HCEC 1CT (cell line): ENCODE measurements at places on chromosomes 7 and 10.

DNA sequence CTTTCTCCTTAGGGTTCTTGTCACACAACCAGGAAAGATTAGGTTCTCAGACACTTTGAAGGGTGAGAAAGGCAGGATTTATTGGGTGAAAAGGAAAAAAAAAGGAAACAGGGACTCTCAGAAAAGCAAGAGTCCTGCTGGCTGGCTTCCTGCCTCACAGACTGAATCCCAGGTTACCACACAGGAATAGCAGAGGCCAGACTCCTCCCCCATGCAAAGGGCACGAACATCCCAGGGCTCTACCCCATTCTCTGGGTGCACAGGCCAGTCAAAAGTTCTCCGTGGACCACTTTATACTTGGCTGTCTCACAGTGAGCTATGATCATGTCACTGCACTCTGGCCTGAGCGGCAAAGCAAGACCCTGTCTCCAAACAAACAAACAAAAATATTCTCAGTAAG, 42.6 kb downstream of the HOXA1 start:
- DNase-seq, result no peak

- peak; percentile 55 for DNase-seq
These were observed 87.0 kb downstream of the CDK6 start for GRCh38 chr7:92749327-92749755.

DNA sequence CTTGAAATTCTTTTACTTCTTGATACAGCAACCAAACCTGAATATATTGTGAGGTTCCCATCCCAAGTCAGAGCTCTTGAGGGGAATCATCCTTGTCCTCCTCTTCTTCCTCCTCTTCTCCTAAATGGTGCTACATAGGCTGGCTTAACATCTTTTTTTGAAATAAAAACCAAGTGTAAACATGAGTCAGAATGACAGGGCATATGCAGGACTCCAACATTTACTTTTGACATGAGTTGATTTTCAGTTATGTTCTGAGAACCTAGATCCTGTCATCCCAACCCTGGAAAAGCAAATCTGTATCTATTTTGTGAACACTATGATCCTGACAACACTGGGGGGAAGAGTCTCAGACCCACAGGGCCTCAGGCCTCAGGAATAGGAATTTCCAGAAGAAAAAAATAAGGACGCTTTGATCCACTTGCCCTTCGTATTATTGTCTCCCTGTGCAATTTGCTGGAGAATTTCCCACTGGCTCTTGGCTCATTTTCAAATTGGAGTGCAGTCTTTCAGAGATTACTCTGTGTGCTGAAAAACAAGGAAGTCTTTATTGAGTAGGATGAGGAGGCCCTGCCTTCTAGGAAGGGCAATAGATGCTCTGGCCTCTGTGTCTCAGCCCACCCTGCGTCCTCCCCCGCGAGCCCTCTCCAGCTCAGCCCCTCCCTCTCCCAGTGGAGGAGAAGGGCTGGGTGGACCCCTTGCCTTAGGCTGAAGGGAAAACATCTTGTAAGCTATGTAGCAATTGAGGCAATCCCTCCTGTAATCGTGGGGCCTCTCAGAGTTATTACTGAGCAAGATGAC, 121.6 kb downstream of the CREB5 start:
- no peak for DNase-seq

DNA sequence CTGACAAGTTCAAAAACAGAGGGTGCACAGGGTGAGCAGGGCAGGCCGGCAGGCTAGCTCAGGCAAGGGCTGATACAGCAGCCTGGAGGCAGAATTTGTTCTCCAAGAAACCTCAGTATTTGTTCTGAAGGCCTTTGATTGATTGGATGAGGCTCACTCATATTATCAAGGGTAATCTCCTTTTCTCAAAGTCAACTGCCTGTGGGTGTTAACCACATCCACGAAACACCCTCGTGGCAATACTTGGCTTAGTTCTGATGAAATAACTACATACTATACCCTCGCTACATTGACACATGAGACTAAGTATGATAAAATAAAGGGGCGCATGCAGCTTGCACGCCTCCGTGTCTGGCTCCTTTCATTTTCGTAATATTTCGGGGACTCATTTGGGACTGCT, 4.4 kb upstream of the PPP2R2D start:
- no peak for DNase-seq

DNA sequence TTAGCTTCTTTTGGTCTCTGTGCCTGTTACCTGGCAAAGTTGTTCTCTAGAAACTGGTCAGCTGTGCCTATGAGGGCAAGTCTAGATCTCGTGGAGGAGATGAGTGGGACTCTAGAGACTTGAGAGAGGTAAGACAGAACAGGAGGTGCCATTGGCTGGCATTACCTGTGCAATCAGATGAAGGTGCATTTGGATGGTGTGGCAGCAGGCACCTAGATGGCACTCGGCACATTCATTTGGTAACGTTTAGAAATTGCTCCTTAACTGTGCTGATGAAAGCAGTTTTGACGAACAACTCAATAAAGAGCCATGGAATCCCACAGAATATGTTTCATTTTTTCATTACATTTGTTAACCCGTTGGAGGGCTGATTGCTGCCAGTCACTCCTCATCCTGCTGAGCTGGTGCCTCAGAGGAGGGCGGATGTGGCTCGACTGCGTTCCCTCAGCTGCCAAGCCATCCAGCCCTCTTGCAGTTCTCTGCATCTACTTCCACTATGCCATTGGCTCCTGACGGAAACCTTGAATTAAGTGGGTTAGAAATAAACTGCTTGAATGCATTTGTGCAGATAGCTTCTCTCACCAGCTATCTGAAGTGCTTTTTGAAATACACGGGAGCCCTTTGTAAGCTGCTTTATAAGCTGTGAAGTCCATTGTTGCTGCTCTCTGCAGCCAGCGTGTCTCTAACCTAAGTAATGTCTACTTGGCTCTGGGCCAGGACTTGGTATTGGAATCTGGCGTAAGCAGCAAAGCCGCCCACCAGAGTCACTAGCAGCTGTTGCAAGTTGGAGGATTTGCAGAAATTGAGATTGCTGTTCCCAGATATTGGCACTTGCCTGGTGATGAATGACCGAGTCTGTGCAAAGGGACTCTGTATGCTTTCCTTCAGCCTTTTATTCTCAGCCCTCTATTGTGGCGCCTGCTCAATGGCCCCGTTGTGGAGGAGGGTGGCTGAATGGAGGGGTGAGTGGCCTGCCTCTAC, 87.4 kb downstream of the LRRC4 start:
- no peak for DNase-seq

DNA sequence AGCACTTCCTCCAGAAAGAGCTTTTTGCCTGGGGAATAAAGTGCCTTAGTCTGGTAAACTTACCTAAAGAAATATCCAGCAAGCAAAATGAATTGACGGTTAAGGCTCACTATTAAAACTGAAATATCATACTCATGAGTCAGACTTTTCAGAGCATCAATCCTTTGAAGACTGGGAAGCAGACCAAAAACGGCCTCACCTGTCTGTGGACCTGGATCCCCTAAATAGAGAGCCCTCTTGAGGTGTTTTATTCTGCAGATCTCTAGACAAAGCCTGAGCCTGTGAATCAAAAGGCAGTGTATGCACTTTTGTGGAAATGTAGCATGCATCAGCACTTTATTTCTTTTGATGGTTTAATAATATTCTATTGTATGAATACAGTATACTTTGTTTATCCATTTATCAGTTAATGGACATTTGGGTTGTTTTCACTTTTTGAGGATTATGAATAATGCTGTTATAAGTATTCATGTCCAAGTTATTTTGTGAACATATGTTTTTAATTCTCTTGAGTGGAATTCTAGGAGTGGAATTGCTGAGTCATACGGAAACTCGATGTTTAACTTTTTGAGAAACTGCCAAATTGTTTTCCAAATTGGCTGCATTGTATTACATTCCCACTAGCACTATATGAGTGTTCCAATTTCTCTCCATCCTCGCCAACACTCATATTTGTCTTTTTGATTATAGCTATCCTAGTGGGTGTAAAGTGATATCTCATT, 449.0 kb upstream of the IGFBP3 start:
- DNase-seq, result peak; percentile 95

DNA sequence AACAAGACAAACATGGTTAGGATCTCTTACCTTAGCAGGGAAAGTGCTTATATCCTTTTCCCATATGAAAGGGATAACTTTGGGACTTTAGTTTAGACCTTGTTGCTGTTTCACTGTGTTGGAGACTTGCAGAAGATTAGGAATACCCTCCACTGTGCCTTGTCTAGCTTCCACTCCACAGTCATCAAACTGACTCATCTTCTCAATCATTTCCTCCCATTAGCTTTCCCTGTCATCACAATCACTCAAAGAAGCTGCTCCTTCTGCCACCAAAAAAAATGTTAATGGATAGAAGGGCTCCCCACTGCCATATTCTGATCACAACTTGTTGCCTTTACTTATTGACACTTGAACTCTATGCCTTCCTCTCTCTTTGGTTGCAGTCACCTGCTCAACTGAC, 16.8 kb downstream of the GNG11 start:
- no peak for DNase-seq
